LHCN-M2 (cell line): ENCODE measurements at places on chromosomes 13 and 19. TPM values are rescaled to one million over a fixed set of nuclear protein-coding genes. Genes with fewer than 3 reads are reported as not detected.

GRCh38 chr13:114080739-114081561, 51.5 kb downstream of the RASA3 start:
- no peak for DNase-seq

The AXL gene
- total RNA-seq = 254 and 297 TPM in 2 replicates

DNA sequence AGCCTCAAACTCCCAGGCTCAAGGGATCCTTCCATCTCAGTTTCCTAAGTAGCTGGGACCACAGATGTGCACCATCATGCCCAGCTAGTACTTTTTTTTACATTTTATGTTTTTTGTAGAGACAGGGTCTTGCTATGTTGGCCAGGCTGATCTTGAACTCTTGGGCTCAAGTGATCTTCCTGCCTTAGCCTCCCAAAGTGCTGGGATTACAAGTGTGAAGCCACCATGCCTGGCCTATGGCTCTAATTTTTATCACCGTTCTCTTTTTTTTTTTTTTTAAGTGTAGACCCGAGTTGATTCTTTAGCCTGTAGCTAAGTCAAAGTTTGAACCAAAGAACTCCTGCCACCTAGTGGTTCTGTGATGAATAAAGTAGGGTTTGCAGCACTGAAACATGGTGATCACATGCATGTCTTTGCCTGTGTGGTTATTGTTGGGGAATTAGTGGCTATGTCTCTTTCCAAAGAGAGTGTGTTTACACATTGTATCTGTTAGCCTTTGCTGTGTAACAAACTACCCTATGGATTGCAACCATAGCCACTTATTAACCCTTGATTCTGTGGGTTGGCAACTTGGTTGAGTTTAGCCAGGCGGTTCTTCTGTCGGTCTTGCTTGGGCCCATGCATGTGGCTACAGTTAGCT, 11.6 kb downstream of the NFILZ start:
- DNase-seq = peak; percentile 31

DNA sequence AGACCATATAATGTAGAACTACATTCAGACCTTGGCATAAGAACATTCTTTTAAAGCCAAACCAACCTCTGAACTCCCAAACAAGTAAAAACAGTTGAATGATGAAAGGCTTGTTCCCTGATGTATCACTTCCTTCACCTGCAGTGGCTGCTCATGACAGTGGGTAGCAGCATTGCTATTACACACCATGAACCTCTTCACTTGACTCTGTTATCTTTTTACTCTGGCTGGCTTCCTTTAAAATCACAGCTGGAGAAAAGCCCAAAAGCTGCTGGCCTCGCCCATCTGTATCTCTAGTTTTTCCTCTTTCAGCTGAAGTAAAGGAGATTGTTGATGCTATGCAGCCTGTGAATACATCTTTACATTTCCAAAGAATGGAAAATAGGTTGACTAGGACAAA, 22.6 kb downstream of the THSD1 start:
- no peak for DNase-seq

DNA sequence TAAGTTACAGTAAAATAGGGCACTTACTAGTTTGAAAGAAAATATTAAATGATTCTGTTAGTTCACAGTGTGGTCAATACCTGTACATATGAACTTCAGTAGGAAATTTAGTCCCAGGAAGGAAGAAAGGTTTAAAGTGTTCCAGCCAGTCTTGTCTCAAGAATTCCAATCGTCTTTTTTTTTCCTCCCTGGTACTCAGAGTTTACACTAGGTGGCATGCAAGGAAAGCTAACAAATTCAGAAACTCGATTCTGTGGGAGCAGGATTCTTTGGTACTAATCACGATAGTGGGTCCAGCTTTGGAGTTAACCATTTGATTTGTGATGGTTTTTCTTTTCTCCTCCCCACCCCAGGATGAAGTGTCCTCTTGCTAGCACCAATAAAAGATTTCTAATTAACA, 43.6 kb downstream of the POLR1D start:
- no peak for DNase-seq

The ZNF665 gene
- total RNA-seq = 0.11 TPM in 1 of 2 replicates, not detected in the other

The TMPRSS9 gene
- total RNA-seq = not detected in 2 replicates

DNA sequence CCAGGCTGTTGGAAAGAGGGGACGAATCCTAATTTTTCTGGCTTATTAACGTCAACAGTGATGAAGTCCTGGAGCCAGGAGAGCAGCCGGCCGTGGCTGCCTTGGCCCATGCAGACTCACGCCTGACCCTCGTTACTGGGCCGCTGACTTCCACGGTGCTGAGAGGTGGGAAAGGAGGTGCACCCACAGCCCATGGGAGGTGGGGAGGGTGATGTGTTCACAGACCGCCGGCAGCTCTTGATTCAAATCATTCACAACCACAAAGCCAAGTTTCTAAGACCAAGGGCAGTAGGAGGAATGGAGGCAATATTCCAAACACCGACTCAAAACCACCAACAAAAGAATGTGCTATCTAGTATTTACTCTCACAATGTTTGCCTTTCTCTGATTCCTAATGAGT, 24.3 kb downstream of the COL4A2 start:
- peak; percentile 36 for DNase-seq

DNA sequence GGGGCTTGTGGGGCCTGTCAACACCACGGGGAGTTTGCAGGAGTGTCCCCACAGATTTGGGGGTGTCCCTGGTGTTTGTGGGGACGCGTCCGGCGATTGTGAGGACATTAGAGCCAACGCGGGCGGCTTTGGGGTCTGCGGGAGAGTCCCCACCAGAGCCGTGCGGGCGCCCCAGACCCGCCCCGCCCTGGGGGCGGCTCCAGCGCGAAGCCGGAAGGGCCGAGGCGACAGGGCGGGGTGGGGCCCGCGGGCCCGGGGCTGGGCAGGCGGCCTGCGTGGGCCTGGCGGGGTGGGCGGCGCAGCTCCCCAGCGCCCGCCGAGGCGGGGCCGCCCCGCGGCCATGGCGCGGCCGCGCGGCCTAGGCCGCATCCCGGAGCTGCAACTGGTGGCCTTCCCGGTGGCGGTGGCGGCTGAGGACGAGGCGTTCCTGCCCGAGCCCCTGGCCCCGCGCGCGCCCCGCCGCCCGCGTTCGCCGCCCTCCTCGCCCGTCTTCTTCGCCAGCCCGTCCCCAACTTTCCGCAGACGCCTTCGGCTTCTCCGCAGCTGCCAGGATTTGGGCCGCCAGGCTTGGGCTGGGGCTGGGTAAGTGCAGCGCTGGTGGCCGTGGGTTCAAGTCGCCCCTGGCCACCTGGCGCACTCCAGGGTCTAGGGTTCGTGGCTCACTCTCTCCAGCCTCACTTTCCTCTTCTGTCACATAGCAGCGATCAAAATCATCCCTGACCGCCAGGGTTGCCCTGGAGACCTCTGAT, 10.3 kb downstream of the PDE4A start:
- DNase-seq = no peak

DNA sequence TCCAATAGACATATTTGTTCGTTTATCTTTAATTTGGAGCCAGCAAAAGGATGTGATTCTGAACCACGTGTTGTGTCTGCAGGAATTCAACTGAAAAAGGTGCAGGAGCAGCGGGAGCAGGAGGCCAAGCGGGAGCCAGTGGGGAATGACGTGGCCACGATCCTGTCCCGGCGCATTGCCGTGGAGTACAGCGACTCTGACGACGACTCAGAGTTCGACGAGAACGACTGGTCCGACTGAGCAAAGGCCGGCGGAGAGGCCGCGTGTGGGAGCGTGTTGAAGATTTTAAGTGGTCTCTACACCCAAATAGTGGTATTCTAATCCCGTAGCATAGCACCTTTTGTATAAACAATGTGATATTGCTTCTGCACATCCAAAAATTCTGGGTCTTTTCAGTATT, 75.0 kb downstream of the GPR12 start:
- DNase-seq = no peak

The ZBTB32 gene
- total RNA-seq = not detected in 2 replicates

GRCh38 chr13:97339019-97339987, 94.7 kb upstream of the RAP2A start:
- DNase-seq = peak; percentile 74

- no peak for DNase-seq
These were observed 3.7 kb downstream of the WDR83 start for GRCh38 chr19:12670159-12670928.

The TJP3 gene
- not detected in 2 replicates for total RNA-seq

DNA sequence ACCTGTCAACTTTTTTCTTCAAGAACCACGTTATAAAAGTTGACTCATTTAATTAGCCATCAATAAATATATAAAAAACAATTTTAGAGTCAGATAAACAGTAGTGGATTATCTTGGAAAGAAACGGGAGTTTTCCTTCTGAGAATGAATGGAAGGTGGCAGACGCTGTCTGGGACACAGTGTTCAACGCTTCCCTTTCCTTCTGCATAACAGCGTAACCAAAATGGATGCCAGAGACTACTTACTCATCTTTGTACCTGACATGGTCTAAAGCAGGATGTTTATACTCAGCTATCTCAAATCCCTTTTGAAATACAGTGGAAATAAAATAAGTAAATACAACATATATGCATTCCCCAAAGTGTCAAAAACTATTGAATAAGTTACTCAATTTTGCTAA, 195.2 kb downstream of the LHFPL6 start:
- DNase-seq = no peak

DNA sequence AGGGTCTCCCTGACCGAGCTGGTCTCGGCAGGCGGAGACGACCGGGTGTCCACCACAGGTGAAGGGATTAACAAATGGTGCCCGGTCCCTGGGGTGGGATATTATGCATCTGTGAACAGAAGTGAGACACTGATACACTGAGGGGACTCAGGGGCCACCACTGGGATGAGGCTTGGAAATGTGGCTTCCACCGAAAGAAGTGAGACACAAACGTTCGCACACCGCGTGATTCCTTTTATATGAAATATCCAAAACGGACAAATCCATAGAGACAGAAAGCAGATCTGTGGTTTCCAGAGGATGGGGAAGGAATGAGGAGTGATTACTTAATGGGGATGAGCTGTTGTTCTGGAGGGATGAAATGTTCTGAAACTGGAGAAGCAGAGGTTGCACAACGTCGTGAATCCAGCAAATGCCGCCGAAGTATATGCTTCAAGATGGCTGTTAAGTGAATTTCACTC, 47.5 kb downstream of the C13orf46 start:
- DNase-seq = peak; percentile 95

The FOXA3 gene
- total RNA-seq = not detected in 2 replicates

- no peak for DNase-seq
These were observed 369.7 kb downstream of the COG6 start for GRCh38 chr13:40024967-40025714.

GRCh38 chr13:98984983-98985382, 7.1 kb upstream of the DOCK9 start:
- no peak for DNase-seq

- DNase-seq = peak; percentile 21
These were observed 642.7 kb upstream of the ARGLU1 start for GRCh38 chr13:107210723-107211030.

DNA sequence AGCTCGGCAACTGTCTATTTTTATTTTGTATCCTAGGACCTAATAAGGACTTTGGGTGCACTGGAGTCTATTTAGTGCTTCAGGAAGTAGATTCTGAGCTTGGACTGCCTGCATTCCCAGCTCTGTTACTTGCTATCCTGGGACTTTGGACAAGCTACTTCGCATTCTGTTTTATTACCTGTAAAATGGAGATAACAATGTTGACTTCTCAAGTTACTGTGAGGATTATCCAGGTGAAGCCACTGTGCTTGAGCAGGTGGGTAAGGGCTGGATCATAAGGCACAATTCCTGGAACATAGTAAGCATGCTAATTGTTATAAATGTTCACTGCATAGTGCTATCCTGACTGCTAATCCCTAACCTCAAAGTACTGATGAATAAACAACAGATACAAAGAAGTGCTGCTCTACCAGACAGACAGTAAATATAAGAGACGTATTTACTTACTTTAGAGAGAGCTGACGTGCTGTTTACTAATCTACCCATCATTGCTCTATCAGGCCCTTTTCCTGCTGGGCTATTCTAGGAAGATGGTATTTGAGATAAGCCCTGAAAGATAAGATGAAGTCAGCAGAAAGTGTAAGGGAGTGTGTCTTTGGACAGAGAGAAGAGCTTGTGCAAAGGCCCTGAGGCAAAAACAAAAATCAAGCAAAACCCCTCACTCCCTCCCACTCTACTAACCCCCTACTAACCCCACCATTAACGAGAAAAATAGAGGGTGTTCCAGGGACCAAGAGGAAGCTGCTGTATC, 50.8 kb upstream of the FLT1 start:
- no peak for DNase-seq

GRCh38 chr13:23445794-23446193, 12.3 kb upstream of the SACS start:
- no peak for DNase-seq

GRCh38 chr13:74090869-74091605, 43.2 kb downstream of the KLF12 start:
- DNase-seq = no peak

The HSPBP1 gene
- 45.7 and 49.8 TPM in 2 replicates for total RNA-seq

GRCh38 chr13:97492257-97492656, 58.3 kb downstream of the RAP2A start:
- no peak for DNase-seq

The HSH2D gene
- not detected in 2 replicates for total RNA-seq

The SELENOV gene
- not detected in 2 replicates for total RNA-seq

The C19orf81 gene
- total RNA-seq = not detected in 2 replicates

- no peak for DNase-seq
These were observed 15.5 kb downstream of the NFIC start for GRCh38 chr19:3381701-3382372.

- no peak for DNase-seq
These were observed 5.6 kb upstream of the KEAP1 start for GRCh38 chr19:10508707-10509106.

The PDE4C gene
- 0.17 and 0.26 TPM in 2 replicates for total RNA-seq

DNA sequence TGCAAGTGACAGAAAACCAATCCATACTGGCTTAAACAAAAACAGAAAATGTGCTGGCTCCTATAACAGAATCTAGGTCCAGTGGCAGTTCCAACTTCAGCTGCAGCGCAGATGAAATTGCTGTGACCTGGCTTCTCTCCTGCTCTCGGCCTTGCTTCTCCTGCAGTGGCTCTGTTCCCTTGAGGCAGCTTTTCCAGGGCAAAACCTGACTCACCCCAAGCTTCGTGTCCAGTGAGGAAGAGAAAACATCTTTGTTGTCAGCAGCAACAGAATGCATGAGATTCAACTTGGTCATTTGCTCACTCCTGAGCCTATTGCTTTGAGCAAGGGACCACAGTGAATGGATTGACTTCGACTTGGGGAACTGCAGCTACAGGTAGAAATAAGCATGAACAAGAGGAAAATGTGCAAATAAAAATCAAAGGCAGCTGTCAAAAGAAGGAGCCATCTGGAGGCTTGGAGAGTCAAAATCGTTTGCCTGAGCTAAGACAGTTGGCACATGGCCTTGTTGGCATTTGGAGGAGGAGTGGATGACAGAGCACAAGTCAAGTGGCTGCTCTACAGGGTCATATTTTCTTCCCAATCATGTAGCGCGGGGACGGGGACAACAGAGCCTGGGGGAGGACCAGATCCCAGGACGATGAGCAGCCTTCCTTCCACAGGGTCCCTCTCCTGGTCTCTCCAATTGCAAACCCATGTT, 523.4 kb downstream of the FGF9 start:
- no peak for DNase-seq

DNA sequence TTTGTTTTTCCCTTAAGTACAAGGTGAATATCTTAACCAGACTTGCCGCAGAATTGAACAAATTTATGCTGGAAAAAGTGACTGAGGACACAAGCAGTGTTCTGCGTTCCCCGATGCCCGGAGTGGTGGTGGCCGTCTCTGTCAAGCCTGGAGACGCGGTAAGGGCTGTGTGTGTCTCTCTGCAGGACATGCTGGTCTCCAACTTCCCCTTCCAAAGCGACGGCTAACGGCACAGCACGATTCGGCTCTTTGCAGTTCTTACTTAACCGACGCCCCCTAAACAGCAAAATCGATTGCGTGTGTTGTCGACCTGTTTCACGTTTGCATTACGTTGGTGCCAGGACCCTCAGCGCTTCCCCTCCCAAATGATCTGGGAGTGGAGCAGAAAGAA, 73.2 kb downstream of the GGACT start:
- no peak for DNase-seq

The COX7A1 gene
- total RNA-seq = not detected in 2 replicates

GRCh38 chr13:102947745-102948405, 102.0 kb downstream of the ERCC5 start:
- peak; percentile 7 for DNase-seq

The SHD gene
- 39.4 and 122 TPM in 2 replicates for total RNA-seq
